Left renal pelvis (tissue), 4 donors: ENCODE measurements at places on chromosomes 2 and 18.
A peak's percentile ranks its signal among the peaks of the same experiment; 100 is the strongest.

GRCh38 chr18:11884396-11885030 is 23.6 kb downstream of the MPPE1 start:
- no peak for DNase-seq

GRCh38 chr2:218186355-218186766 is 19.6 kb upstream of the CXCR1 start:
- peak; percentile 33 for DNase-seq

- DNase-seq = no peak
These were observed 7.3 kb downstream of the XRCC5 start for GRCh38 chr2:216116418-216116817.

DNA sequence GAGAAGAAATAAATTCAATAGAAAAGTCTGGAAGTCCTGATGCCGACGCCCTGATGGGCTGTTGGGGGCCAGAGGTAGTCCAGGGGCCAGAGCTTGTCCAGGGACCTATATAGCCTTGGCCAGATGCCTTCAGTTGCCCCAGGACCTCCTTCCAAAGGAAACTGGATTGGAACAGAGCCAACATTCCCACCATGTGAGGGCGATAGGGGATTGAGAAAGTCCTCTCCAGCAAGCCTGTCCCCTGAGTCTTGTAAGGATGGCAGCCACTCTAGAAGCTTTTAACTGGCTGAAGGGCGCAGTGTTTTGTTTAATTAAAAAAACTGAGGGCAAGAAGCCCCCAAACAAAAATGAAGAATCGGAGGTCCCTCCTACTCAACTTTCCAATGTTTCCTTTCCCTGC is 54.9 kb upstream of the CDCA7 start:
- no peak for DNase-seq

DNA sequence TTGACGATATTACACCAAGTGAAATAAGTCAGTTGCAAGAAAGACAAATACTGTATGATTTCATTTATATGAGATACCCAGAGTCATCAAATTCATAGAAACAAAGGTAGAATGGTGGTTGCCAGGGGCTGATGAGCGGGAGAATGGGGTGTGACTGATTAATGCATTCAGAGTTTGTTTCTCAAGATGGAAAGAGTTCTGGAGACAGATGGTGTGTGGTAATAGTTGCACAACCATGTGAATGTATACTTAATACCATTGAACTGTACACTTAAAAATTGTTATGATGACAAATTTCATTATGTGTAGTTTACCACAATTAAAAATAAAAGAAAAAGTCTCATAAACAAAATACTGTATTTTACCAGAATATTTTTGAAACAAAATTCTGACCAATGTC is 117.3 kb downstream of the PIGN start:
- no peak for DNase-seq

DNA sequence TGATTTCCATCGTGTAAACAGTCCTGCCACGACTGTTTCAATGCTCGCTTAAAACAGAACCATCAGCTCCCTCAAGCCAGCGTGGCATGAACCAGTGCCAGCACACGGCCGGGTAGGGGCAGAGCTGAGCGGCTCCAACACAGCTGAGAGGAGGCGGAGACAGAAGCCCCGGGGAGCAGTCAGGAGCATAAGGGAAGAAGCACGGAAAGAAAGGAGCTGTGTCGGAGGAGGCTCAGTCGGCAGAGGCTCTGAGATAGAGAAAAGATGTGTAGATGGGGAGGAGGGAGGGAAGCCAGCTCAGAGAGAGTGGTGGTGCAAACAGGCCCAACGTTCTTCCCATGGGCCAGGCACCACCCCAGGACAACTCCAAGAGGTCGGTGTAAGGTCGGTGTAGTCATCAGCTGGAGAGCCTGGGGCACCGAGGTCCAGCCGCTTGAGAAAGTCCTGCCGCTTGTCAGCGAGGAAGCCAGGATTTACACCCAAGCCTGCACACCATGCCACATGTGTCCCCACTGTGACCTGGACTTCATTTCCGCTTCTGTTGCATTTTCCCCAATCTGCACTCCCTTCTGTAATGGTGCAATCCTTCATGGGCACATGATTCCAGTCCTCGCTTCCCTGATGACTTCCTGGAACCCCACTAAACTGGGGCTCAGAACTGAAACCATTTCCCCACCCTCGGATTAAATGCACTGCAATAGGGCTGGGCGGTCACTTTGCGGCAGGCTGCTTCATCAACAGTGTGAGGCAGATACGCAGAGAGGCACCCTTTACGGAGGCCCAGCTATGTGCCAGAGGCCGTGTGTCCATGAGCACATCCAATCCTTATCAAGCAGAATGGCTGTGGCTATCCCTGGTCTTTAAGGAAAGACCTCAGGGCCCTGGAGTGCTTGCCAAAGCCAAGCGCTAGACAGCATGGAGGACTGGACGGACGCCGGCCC is 43.5 kb downstream of the CYP27C1 start:
- no peak for DNase-seq
